ENCODE measurements at places on chromosomes 12 and 14.
A peak's percentile ranks its signal among the peaks of the same experiment; 100 is the strongest.

GRCh38 chr12:109452489-109452888 lies 24.6 kb downstream of the KCTD10 start:
- no peak for DNase-seq

GRCh38 chr14:101862177-101862576 lies 100.7 kb downstream of the PPP2R5C start:
- DNase-seq, result no peak

GRCh38 chr12:77406219-77406905 lies 341.0 kb upstream of the E2F7 start:
- no peak for DNase-seq

DNA sequence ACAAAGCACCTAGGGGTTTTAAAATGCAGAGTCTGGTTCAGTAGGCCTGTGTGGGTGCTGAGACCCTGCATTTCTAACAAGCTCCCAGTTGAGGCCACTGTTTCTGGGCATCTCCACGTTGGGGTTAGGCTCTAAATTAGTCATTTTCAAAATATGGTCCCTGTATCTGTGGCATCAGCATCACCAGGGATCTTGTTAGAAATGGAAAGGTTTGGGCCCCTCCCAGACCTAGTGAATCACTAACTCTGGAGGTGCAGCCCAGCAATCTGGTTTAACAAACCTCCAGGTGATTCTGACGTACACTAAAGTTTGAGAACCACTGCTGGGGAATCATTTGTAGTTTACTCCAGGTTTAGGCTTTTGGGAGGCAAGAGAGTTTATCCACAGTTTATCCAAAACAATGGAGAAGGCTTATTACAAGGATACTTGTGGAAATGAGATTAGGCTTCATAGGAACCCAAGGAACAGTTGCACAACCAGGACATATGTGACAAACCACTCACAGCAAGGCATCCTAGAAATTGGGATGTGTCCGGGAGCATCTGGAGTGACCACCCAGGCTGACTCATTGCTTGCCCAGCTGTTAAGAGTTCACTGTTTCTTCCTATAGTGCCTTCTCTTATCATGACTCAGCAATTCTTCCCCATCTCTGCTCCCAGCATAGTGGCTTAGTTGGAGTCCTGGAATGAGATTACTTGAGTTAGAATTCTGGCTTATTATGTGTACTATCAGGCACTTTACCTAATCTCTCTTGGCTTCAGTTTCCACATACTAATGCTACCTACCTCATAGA lies 71.6 kb upstream of the STXBP6 start:
- no peak for DNase-seq

- DNase-seq, result no peak
Observed at GRCh38 chr12:14994610-14995009, 21.8 kb downstream of the PDE6H start.

GRCh38 chr12:16008421-16008824 lies 97.3 kb downstream of the DERA start:
- DNase-seq, result no peak

DNA sequence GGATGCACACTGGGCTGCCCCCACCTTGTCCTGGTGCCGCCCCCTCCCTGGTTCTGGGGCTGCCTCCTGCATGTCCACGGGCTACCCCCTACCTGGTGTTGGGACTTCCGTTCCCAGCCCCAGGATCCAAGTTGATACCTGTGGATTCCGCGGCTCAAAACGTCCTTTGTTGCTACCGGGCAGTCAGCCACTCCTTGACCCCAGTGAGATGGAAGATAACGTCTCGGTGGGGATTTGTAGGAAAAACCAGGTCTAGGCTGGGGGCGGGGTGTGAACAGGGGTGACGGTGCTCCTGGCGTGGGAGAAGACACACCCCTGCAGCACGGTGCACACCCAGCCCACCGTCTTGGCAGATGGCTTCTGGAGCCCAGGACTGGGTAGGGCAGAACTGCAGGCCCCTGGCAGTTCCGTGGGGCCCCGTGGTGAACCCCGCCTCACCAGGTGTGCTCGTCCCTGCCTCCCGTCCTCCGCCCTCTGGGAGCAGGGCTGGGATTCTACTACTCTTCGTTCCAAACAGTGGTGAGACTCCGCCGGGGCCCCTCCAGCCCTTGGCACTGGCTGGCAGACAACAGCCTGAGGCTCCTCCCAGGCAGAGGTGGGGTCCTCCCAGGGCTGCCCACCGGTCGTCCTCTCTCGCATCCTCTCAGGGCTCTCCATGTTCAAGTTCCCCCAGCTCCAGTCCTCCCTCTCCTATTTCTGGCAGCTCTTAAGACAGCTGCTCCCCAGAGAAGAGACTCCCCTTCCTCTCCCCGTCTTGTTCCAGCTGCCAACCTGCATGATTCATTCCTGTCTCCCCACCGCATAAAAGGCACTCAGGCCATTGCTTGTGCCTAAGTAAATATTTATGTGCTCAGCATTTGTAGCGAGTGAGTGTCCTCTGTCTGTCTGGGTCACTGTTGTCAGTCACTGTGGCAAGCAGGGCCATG lies 75.5 kb downstream of the FBXL14 start:
- DNase-seq, result no peak

- no peak for DNase-seq
Observed at GRCh38 chr12:1574865-1575259, 19.5 kb downstream of the FBXL14 start.

DNA sequence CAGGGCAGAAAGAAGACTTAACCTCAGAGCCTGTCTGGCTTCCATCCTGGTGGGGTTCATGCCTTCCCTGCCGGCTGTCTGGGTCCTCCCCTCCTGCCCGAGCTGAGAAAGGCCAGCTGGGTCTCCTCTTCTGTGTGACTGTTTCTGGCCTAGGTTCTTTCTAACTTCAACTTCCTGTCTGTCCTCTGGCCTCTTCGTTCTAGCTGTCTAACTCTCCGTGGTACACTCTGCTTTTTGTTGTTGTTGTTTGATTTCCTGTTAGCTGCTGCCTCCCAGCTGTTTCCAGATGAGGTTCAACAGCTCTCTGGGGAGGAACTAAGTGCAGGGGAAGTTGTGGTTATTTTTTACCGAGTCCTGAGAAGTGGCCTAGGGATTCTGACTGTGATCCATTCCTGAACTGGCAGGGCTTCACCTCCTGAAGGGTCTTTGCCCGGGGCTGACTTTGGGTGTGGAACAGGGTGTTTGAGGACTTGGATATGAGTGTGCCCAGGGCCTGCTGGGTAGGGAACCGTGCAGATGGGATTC lies 3.2 kb downstream of the MLXIP start:
- DNase-seq, result no peak

GRCh38 chr14:98819867-98820206 lies 452.2 kb downstream of the BCL11B start:
- no peak for DNase-seq

GRCh38 chr14:104230946-104231345 lies 92.6 kb downstream of the KIF26A start:
- no peak for DNase-seq

- DNase-seq, result no peak
Observed at GRCh38 chr14:75051556-75051899, 261 bp upstream of the MLH3 start.

DNA sequence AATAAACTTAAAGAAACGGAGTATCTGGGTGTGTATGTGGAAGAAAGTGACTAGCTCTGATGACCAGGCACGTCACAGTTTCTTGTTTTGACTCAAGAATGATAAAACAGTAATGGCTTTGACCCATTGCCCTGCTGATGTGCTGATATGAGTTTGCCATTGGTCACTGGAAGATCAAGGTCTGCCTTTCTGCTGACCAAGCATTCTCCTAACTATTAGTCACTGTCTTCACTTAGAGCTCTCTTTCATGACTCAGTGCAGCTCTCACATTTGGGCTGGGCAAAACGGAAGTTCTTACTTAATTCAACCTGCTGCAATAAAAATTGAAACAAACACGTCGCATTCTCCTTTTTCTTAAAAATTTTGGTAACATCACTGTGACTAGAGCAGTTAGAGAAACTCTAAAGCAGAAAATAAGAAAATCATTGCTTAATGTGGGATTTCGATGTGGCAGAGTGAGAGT lies 366.7 kb downstream of the BTG1 start:
- peak; percentile 46 for DNase-seq

GRCh38 chr12:12469386-12469785 lies 93.3 kb downstream of the DUSP16 start:
- DNase-seq, result no peak

- DNase-seq, result no peak
Observed at GRCh38 chr14:100372357-100373048, 49.4 kb downstream of the SLC25A47 start.

DNA sequence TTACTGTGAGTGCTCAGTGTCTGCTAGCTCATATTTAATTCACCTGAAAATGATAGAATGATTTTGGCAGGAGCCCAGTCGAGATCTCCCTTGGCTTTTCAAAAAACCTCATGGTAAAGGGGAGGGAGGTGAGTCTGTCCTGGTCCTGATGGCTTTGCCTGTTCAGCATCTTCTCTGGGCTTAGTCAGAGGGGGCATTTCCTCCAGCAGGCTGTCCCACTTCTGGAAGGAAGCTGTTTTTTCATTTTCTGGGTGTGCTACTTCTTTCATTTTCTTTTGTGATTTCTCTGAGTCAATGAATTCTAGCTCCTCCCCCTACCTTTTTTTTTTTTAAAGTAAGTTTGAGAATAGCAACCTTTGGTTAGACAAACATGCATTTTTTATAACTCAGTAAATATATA lies 58.8 kb downstream of the TMX1 start:
- DNase-seq, result no peak

DNA sequence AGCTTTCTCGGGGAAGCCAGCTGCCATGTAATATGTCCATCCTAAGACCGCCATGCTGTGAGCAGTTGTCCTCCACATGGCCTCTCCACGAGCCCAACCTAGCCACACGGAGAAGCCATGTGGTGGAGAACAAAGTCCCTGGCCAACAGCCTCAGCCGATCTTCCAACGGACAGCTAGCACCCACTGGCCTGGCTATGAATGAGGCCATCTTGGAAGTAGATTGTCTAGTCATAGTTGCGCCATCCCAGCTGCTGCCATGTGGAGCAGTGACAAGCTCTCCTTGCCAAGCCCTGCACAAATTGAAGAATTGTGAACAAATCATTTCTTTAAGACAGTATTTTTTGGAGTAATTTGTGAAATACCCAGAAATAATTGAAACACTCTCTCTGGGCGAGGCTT lies 49.3 kb upstream of the USP44 start:
- no peak for DNase-seq

DNA sequence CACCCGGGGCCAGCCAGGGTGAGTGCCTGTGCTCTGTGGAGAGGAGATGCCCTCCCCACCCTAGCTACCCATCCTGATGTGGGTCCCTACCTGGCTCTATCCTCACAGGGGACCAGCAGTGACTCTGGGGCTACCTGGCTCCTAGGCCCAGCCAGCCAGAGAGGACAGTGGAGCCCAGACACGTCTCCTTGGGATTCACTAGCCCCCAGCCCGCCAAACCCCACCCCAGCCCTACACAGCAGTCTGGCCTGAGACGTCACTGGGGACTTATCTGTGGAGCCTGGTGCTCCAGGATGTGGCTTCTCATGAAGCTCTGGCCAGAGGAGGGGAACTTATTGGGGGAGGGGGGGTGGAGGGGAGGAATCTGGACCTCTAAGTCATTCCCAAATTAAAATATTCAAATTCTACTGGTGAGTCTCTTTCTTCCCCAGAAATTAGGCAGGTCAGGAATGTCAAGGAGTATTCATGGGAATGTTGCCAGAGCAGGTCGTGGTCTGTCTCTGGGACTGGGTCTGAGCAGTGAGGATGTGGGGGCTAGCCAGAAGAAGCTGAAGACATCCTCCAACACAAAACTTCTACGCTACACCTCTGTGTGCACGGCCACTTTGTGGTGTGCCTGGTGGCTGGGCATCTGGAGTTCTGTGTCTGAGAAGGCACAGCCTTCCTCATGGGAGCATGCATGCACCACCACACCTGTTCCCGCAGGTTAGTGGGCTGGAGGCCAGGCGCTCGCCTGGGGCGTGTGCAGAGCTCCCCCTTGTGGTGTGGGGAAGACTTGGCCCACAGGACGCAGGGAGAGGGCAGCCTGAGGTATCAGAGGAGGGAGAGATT lies 2.7 kb downstream of the CMTM5 start:
- peak; percentile 59 for DNase-seq

DNA sequence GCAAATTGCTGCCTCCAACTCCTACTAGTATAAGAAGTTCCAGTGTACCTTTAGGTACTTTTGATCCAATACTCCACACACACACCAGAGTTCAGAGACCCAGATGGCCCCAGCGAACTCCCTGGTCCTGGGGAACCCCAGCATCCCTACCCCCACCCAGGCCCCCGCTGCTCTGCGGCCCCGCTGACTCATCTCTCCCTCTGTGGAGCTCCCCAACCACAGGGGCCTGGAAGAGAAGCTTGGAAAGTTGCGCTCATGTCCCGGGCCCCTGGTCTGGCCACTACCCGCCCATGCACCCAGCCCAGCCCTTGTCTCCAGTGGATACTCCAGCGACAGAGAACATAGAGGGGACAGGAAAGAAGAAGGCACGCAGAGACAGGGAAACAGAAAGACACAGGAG lies 4.2 kb upstream of the SP7 start:
- no peak for DNase-seq

GRCh38 chr14:101254805-101255764 lies 306.2 kb upstream of the DIO3 start:
- peak; percentile 24 for DNase-seq

- DNase-seq, result no peak
Observed at GRCh38 chr14:99875836-99876235, 82.6 kb downstream of the EML1 start.

- no peak for DNase-seq
Observed at GRCh38 chr12:112862636-112863290, 44.0 kb upstream of the OAS1 start.

- DNase-seq, result no peak
Observed at GRCh38 chr14:95102680-95103044, 54.7 kb downstream of the DICER1 start.

All from mucosa of gallbladder (tissue), 1 donor.